Astrocyte of the cerebellum (primary cell): ENCODE measurements at places on chromosomes 5 and 9.

- DNase-seq: no peak
These were observed 52.2 kb upstream of the ANGPTL2 start for GRCh38 chr9:127174386-127175318.

- DNase-seq: no peak
These were observed 88.5 kb downstream of the PSD2 start for GRCh38 chr5:139884144-139884543.

DNA sequence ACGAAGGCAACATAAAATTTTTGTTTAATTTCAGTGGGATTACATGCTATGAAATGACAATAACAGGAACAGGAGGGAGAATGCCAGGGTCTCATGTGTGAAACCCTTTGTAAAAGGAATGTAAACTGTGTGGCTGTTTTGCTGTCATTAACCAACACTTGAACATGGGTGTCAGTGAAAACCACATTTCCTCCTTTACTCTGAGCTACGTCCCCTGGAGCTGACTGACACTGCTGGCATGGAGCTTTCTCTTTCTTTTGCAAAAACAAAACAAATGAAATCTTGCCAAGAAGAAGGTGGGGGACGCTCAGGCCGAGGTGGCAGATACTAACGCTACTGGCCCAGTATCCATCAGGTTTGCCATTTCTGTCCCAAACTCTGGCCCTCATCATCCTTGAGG lies 121.4 kb downstream of the DMRT2 start:
- no peak for DNase-seq

DNA sequence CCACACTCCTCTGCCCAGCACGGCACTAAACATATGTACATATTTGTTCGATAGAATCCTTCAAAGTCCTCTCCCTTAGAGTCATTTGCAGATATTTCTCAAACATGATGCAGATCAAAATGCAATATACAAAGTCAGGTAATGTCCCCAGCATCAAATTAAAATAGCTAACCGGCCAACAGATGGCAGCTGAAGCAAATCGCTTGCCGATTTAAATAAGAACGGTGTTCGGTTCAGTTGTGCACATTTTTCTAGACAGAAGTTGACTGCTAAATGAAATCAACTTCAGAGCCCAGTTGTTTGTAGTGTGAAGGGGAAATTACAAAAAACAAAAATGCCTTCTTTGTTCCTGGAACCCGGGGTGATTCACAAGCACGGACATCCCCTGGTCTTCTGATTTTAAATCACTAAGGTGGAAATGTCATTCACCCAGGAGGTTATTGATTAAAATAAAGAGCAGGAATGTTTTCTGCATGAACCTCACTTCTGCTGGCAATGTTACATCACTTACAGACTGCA lies 219.2 kb downstream of the EBF1 start:
- no peak for DNase-seq

DNA sequence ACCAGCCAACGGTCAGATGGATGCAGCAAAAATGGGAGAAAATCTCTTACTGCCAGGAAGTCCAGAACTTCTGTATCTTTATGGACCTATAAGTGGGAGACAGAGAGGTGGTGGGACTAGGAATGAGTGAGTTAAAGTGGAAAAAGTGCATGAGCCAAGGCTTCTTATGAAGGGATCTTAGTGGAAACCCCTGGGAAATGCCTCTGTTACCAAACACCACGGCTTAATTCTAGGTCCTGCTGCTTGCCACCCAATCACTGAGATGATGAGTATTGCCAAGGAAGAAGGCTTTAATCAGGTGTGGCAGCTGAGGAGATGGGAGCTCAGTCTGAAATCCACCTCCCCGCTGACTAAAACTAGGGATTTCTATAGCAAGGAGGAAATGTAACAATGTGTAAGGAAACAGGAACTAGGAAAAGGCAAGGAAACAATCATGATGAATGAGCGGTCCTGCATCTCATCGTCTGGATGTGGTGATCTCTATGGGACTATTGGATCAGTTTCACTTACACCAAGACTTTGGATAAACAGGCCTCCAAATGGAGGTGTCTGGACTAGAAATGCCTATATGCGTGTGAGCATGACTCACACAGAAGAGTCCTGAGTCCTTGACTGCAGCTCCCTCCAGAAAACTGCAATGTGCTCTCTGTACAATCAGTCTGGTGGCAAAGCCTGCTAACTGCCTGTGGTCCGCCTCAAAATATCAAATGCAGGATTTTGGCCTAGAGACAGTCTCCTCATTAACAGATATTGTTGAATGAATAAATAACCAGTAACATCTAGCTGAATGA lies 98.2 kb upstream of the PRR16 start:
- no peak for DNase-seq
